ENCODE measurements at places on chromosomes 1 and 21. TPM values are rescaled to one million over a fixed set of nuclear protein-coding genes. Genes with fewer than 3 reads are reported as not detected.

Gene ENO1
- 3,081 TPM for total RNA-seq

GRCh38 chr21:25901330-25901979 lies 166.7 kb downstream of the GABPA start:
- DNase-seq, result peak; percentile 14

DNA sequence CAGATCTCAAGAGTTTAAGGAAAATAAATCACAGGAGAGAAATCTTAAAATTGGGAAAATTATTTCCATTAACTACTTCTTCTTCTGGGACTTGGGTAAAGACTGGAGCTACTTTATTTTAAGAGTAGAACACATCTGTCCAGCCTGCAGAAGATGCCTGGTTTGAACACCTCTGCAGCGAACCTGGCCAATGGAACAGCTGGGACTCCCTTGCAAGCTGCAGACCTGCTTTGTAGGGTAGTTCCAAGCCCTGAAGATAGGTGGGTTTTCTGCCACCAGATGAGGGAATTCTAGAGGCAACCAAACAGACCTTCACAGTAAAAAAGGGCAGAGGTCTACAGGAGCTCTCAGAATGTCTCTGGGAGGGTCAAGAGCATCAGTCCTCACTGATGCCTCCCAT lies 86.5 kb upstream of the CACNA1E start:
- no peak for DNase-seq

- peak; percentile 68 for DNase-seq
These were observed 40.9 kb downstream of the KCNK1 start for GRCh38 chr1:233654658-233655280.

- peak; percentile 63 for DNase-seq
These were observed 19.5 kb downstream of the XKR8 start for GRCh38 chr1:27979151-27979858.

- no peak for DNase-seq
These were observed 4.3 kb downstream of the METTL13 start for GRCh38 chr1:171785766-171786165.

DNA sequence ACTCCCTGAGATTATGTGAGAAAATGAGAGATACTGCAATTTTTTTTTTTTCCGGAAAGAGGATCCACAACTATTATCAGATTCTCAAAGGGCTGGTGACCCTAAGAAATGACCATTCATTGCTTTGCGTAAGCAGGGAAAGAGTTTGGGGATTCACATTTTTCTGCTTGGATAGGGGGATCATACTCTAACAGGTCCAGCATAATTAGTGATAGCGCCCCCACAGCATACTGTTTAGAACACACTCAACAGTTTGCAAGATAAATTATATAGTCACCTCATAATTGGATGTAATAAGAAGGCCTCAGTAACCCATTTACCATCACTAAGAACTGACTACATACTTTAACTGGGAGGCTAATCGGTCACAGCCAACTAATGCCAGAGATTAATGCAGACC lies 1.9 kb downstream of the CCT3 start:
- no peak for DNase-seq

Gene AIM2
- total RNA-seq, result not detected

- no peak for DNase-seq
These were observed 36.2 kb downstream of the OSBPL9 start for GRCh38 chr1:51653127-51653526.

GRCh38 chr1:33971018-33971710 lies 107.3 kb downstream of the HMGB4 start:
- no peak for DNase-seq

GRCh38 chr1:200912737-200913407 lies 18.2 kb downstream of the INAVA start:
- no peak for DNase-seq

- DNase-seq, result peak; percentile 90
These were observed 43.4 kb downstream of the ITSN1 start for GRCh38 chr21:33685613-33686197.

Gene KIRREL1
- 103 TPM for total RNA-seq
